Fibroblast of mammary gland (primary cell): ENCODE measurements at places on chromosomes 5 and 9.

GRCh38 chr5:103862398-103862797 lies 299.8 kb upstream of the NUDT12 start:
- DNase-seq = no peak

DNA sequence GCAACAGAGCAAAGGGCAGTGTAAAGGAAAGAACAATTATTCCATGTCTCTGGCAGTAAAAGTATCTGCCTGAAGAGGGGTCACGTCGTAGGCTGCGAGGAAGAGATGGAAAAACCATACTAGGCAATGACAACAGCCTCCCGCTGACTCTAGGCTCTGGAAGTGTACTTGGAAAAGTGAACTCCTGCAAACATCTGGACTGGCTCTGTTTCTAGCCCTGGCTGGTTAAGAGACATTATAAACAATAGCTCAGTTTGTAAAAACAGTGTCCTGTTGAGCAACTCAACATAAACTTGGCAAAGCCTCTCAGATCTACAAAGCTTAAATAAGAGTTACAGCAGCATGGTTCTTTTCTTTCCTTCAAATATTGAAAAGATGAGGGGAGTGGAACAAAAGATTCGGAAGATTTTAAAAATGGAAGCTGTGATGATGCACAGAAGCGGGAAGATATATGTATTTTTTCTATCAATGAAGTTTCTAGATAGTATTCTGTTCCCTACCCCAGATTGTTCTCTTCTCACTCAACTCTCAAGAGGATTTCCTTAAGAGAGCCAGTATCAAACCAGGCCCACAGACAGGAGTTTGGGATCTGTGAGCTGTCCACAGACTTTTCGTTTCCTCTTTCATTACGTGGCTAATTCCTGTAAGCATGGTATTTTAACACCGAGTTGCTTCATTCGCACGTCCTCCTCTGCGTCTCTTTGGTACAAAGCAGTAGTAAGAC lies 79.4 kb downstream of the SPTLC1 start:
- DNase-seq = peak; percentile 84

DNA sequence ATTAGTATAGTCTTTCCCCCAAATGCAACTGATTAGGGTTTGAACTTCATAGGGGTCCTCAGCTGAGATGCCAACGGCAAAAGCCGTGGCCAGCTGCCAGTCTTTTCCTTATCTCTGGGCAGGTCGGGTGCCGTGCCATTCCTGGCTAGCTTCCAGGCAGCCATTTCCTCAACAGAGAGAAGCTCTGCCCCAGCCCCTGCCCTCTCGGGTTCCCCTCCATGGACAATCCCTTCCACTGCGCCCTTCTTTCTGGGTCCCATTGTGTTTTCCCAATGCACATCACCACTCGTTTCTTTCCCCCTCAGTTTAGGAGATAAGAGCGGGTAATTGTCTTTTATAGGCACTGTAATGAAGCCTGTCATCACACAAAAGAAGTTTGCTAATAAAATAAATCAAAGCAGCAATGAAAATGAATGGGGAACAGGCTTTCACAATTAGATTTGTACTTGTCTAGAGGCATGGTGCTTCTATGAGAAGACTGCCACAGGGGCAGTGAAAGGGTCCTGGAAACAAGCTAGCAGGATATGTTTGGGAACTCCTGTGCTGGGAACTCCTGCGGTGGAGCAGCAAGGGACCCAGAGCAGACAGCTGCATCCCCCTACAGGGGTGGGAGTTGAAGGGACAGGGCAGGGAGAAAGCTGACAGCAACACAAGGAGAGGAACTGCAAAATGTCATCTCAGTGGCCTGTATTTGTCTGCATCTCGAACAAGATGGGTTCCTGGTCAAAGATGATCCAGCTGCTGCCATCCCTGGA lies 48.0 kb upstream of the SAP30L start:
- DNase-seq = no peak

DNA sequence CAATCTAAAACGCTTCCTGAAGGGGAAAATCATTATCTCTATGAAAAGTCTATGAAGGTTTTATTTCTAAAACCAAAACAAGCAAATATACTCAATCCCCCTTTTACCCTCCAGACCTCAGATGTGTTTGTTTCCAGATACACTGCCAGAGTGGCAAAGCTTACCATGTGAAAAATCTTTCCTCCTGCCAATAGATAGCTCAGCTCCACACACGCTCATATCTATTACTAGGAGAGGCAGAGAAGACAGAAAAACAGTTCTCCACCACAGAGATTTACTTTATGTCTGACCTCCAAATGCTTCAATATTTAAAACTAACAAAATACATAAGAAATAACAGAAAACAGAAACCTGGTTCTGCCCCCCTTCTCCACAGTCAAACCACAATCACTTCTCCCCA lies 7.0 kb downstream of the IRX2 start:
- DNase-seq = no peak

GRCh38 chr9:98149422-98149821 lies 30.4 kb upstream of the TRIM14 start:
- no peak for DNase-seq

- peak; percentile 20 for DNase-seq
These were observed at the start of gene PCDHA10 for GRCh38 chr5:140855772-140856674. TSS of gene PCDHA10 (plus strand) at chr5:140855897. CDS start at chr5:140856049, 152 bp downstream.

DNA sequence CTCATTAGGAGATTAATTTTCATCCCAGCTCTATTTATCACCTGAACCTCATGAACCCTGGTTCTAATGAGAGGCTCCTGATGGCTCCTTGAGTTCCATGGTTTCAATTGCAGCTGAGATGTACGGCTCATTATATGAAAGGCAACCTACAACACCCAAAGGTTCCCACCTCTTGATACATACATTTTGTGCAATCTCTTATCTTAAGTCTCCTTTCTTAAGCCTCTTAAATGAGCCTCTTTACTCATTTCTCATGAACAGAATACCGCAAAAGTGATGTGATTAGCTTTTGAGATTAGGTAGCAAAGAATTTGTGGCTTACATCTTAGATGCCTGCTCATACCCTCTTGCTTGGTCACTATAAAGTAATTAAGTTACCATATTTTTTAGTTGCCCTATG lies 1964.0 kb upstream of the CDH6 start:
- DNase-seq = no peak

DNA sequence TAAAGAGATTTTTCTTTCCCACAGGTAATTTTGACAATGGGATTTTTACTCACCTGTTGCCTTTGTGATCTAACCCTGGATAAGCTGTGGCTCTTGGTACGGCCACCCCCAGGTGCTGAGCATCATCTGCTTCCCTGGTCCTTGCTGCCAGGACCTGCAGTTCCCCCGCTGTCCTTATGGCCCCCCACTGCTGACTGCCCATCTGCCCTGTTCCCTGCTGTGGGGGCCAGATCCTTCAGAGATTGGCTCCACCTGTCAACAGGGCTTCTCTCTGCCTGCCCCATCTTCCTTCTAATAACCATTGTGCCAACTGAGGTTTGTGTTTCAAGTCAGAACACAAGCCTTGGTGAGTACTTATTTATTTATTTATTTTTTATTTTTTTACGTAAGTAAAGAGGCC lies 183.3 kb downstream of the MAPKAP1 start:
- DNase-seq = no peak

- no peak for DNase-seq
These were observed 3.9 kb upstream of the PLPP1 start for GRCh38 chr5:55538661-55539060.

DNA sequence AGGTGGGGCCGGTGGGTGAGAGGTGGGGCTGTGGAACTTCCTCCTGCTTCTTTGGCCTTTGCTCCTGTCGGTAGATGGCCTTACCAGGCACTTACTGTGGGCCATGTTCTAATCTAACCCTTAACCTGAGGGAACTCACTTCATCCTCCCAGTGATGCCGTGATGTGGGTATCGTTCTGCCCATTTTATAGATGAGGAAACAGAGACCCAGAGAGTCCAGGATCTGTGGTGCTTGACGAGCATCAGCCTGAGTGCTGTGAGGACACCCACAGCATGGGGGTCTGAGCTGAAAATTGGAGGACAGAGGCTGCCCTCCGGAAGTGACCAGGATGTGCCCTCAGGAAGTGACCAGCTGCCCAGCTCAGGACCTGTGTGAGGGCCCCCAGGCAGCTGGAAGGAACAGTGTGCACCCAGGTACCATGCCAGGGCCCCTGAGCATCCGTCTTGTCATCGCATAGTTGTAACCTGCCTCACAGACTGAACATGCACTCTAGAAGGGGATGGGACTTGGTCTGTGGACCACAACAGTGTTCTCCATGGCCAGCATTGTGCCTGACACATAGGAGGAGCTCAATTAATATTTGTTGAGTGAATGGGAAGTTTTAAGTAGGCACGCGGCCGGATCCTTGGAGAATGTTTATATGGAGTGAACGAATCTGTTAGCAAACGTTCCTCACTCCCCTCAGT lies 8.5 kb downstream of the NEK6 start:
- DNase-seq = no peak

GRCh38 chr5:105409695-105410094 lies 1847.1 kb upstream of the NUDT12 start:
- DNase-seq = no peak

- no peak for DNase-seq
These were observed 187.3 kb downstream of the CDH12 start for GRCh38 chr5:22665801-22666200.

- no peak for DNase-seq
These were observed 1.1 kb downstream of the SRD5A1 start for GRCh38 chr5:6634306-6634705.

GRCh38 chr9:117541181-117541580 lies 126.3 kb upstream of the ASTN2 start:
- DNase-seq = no peak

- DNase-seq = peak; percentile 67
These were observed 205.7 kb upstream of the SGCD start for GRCh38 chr5:156121234-156121633.

- no peak for DNase-seq
These were observed 92.6 kb upstream of the LMX1B start for GRCh38 chr9:126521089-126521488.

GRCh38 chr9:125977223-125977622 lies 230.1 kb downstream of the PBX3 start:
- DNase-seq = no peak

DNA sequence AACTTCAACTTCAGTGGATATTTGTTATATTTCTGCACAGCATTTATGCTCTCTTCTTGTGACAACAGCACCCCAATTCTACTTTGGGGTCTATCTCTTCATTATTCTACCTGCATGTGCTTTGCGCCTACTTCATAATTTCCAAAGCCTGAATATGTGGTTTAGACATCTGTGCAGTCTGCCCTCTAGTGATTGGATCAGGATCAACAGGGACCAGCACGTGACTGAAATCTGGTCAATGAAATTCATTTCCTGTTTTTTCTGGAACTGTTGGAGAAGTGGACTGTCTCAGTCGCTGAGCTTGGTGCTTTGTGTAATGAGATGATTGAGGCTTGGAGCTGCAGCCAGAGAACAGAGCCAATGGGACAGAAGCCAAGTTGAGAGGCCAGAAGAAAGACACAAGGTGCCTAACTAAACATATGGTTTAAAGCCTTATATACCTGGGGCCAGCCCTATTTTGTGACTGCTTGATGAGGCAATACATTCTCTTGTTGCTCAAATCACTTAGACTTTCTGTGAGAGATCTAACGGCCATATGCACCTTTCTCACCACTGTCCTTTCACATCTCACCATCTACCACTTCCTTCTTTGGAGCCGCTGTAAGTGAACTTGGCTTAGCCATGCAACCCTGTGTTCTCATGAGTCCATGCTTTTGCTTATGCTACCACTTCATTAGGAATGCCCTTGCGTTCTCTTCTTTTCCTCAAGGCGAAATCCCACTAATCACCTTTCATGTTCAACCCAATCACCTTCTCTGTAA lies 68.8 kb upstream of the PPP2R2B start:
- DNase-seq = peak; percentile 38

- no peak for DNase-seq
These were observed 160.1 kb downstream of the GAPVD1 start for GRCh38 chr9:125421591-125422181.

GRCh38 chr9:116576386-116576785 lies 110.7 kb upstream of the TRIM32 start:
- no peak for DNase-seq

DNA sequence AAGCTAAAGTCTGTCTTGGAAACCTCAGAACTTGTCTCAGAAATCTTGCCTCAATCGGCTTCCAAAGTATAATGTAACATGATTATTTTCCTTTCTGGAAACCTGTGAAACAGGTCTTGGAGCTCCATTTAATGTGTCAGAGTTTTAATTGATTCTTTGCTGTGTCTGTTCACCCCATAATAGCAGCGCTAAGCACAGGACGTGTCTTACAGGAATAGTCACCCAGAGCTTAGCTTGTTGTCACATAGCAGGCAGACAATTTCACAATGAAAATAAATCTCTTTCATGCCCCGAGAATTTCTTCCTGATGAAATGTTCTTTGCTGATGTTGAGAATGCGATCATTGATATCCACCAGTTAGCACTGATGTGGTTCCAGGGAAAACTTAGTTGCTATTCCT lies 40.2 kb upstream of the PTPN3 start:
- no peak for DNase-seq

GRCh38 chr5:157912621-157913325 lies 53.8 kb upstream of the CLINT1 start:
- no peak for DNase-seq

- peak; percentile 66 for DNase-seq
These were observed 217.3 kb upstream of the RASEF start for GRCh38 chr9:83280268-83280667.

- DNase-seq = peak; percentile 86
These were observed 31.4 kb downstream of the ANKRD33B start for GRCh38 chr5:10595293-10595671.

- no peak for DNase-seq
These were observed 1551.7 kb downstream of the MAT2B start for GRCh38 chr5:165057145-165057544.

DNA sequence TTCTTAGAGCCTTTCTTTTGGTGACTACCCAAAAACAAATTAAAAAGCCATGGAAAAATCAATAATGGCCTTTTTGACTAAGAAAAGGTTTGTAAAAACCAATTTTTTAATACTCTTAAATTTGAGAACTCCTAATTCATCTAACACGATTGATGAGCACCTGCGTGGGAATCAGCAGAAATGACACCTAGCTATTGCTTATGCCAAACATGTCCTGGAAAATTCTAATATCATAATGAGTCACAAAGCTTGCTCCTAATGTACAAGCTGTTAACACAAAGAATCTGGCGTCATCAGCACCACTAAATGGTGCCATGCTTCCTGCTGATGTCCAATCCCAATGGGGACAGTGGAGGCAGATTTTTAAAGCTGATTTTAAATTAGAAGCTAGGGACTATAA lies 146.2 kb upstream of the LRRTM2 start:
- no peak for DNase-seq

GRCh38 chr5:77851176-77852067 lies 75.3 kb upstream of the TBCA start:
- DNase-seq = peak; percentile 25

DNA sequence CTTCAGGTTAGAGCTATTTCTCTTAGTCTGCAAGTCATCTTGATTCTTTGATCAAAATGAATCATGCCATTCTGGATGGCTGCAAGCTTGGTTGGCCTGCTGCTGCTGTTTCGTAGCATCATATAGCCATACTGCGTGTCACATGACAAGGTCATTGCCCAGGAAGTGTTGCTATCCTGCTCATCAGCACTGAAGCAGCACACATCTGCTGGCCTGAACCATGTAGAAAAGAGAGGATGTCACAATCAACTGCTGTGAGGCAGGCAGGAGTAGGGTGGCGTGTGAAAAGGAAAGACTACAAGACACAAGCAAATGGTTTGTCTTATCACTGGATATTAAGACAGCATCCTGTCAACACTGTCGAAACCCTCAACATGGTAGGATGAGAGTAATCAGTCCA lies 376.7 kb upstream of the RORB start:
- DNase-seq = no peak
